HL-60 (cell line): ENCODE measurements at places on chromosomes 5 and 9.

GRCh38 chr5:64298586-64298985 lies 132.9 kb downstream of the RNF180 start:
- DNase-seq: no peak

- no peak for DNase-seq
Observed at GRCh38 chr9:99326112-99326916, 104.2 kb downstream of the SEC61B start.

GRCh38 chr9:69054989-69055388 lies 19.4 kb downstream of the FXN start:
- DNase-seq: no peak

DNA sequence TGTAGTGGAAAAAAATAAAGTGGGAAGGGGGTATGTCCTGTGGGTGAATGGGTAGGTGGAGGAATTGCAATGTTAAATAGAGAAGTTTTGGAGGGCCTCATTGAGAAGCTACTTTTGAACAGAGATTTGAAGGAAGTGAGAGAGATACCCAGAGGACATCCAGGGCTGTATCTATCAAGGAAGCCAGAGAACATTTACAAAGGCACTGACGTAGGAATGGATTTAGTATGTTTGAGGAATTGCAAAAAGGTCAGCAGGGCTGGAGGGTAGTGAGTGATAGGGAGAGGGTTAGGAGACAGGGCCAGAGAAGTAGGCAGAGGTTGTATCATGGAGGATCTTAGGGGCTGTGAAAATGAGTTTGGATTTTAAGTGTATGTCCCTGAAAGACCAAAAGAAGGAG lies 13.9 kb downstream of the PTTG1 start:
- no peak for DNase-seq

DNA sequence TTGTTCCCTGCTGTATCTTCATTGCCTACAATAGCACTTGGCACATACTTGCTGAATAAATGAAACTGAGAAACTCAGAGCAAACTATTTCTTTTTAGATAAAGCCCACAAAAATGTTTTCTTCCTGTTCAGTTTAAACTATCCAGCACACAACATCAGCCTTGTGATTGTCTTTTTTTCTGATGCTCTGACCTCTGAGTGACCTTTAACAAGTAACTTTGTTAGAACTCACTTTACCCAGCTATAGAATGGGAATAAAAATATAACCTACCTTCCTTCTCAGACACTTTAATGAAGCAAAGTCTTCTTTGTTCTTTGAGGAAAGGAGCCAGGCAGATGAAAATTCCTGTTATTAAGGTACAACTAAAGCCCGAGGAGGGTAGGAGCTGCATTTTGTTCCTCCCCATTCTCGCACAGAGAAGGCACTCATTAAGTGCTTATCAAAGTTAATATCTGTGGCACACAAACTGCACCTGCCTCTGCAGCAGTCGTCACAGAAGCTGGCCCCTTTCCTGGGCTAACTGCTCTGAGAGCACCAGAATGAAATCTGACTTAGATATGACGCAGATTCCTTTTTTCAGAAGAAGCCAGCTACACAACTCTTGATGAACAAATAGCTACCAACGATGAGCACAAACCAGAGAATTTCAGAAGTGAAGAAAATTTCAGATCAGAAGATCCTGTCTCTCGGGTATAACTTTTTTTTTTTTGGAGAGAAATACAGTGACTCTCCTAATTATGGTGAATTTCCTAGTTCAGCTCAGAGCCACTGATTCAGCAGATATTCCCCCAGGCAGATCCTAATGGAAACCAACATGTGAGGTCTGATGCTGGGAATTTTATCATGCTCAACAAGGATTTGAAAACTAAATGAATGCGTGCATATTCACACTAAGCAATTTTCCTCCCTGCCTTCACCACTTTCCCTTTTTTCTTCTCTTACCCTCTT lies 31.0 kb upstream of the NR3C1 start:
- DNase-seq: no peak
